Stimulated activated CD8-positive, alpha-beta memory T cell treated with anti-CD3 and anti-CD28 coated beads, Interleukin-4, amount 100 ng/mL, for 1 hour (primary cell): ENCODE measurements at places on chromosomes 4 and X.

DNA sequence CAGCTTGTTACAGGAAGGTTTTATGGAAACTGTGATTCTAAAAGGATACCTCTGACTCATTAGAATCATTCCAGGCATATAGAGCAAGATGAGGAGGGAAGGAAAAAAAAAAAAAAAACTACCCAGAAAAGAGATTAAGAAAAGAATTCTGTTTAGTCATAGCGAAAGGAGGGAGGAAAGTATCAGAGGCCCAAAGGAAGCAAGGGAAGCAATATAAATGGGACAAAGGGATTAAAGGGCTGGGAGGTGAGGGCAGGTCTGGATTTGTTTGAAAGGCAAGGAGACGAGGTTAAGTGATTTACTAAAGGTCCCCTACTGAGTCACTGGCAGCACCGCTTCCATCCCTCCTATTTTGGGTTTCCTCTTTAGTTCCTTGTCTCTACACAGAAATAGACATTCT lies 88.6 kb upstream of the IL1RAPL1 start:
- DNase-seq: no peak

GRCh38 chrX:91079342-91080114 lies 355.1 kb upstream of the PABPC5 start:
- DNase-seq: no peak

DNA sequence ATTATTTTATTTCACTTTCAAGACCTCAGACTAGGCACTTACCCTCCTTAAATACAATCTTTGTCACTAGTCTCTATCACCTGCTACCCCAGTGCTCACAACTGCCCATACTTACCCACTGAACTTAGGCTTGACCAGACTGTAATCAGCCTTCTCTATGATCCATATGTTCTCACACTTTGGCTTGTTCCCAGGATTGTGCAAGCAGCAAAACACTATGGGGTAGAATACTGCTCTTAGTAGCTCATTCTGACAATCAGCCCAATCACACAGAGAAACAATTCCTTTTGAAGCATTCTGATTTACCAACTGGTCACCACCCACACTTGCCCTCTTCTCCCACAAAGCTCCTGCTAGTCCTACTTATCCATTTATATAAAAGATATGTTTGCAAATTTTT lies 878.3 kb downstream of the FSTL5 start:
- DNase-seq: no peak

- no peak for DNase-seq
Observed at GRCh38 chr4:48139691-48140090, 5.6 kb upstream of the TXK start.
